ENCODE measurements at places on chromosomes 2 and 18.

DNA sequence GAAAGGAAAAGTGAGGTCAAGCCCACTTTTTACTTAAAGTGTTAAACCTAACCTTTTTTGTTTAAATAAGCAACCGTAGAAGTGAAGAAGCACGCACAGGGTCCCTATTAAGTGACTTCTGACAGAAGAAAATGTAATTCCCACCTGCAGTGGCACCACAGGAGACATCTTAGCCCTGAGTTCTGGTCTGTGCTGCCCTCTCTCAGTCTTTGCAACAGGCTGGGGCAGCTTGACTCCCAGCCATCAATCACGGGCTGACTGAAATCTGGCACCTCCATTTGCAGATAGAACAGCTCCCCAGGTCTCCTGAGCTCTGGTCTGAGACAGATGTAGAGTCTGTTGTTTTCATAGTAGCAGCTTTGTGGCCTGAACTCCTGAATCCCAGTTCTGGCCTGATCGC lies 170.0 kb downstream of the LTBP1 start:
- DNase-seq = no peak

DNA sequence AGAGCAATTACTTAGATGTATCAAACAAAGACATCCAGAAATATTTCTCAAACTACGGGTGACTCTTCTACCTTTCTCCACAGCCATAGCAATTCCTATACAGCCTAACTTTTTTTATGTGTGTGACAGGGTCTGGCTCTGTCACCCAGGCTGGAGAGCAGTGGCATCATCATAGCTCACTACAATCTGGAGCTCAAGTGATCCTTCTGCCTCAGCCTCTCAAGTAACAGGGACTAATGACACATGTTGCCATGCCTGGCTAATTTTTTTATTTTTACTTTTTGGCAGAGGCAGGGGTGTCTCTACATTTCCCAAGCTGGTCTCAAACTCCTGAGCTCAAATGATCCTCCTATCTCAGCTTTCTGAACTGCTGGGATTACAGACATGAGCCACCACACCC lies 328.9 kb upstream of the NT5C1B start:
- no peak for DNase-seq

DNA sequence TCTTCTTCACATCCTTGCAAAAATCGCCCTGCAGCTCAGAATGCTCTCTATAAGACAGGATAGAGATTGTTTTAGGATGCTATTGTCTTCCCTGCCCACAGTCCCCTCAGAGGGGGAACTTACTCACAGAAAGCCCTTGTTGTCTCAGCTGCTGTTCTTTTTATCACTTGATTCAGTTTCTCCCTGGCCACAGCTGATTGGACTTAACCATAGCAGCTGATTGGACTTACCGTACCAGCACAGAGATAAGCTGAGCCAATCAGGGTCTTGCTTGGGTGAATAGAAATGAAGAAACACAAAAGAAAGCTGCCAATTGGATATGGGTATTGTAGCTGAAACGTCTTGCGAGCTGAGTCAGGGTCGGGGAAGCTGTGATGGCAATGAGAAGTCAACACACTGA lies 194.2 kb upstream of the MEX3C start:
- DNase-seq = no peak

DNA sequence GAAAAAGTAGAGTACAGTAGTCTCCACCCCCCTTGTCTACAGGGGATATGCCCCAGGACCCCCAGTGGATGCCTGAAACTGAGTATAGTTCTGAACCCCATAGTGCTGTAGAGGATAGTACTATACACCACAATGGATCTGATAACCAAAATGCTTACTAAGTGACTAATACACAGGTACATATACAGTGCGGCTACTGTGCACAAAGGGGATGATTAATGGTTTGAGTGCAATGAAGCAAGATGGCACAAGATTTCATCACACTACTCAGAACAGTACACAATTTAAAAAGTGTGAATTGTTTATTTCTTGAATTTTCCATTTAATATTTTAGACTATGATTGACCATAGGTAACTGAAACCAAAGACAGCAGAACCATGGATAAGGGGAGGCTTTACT lies 446.9 kb upstream of the NRP2 start:
- DNase-seq = no peak

DNA sequence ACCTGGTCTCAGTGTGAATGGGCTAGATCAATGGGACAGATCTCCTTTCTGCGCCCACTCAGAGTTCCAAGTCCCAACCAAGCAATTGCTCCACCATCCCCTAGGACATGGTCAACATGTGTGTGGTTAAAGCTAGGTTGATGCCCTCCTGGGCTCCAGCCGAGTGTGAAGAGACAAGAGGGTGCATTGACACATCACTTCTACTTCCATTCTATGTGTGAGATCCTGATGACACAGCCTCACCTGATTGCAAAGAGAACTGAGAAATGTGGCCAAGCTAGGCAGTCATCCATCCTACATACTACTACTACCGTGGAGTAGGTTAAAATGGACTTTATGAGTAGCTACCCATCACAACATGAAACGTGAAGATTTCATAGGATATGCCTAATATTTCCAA lies 106.8 kb downstream of the NCKAP5 start:
- no peak for DNase-seq

DNA sequence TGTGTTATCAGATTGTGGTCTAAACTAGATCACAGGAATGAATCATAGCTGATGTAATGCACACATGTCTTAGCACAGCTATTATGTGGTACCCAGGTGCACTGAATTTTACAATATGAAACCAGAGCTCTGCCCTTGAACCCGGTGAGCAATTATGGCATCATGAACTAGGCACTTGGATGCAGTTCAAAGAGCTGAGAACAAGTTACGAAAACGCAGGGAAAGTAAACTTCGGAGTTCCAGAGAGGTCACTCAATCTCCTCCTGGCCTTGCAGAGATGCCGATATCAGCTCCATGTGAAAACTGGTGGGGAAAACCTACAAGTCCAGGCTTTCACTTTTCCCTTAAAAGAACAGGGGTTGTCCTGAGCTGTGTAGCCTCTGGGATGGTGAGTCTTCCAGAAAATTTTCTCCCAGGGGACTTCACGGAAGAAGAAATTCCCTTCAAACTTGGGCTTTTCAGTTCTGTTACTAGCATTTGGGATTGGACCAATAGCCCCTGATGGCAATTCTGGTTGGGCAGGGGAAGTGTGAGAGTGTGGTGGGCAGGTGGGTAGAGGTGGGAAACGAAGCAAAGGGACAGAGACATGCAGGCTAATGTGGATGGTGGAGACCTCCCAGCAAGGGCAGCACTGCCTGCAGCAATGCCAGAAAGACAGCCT lies 71.1 kb upstream of the SH3BP4 start:
- DNase-seq = no peak

DNA sequence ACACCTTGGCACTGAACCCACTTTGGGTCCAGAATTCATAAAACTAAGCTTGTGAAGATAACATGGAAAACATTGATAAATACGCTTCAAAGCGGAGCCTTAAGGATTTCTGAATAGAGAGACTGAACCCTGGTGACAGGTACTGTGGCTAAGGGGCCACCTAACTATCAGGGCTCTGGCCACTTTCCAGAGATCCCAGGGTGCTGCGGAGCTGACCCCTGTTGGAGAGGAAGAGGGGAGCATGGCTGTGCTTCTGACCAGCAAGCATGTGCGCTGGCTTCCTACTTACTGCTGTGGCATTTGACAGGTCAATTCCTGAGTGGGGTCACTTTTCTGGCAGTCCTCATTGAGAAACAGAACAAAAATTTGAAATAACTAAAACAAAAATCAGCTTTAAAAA lies 228.3 kb downstream of the NAPG start:
- no peak for DNase-seq

DNA sequence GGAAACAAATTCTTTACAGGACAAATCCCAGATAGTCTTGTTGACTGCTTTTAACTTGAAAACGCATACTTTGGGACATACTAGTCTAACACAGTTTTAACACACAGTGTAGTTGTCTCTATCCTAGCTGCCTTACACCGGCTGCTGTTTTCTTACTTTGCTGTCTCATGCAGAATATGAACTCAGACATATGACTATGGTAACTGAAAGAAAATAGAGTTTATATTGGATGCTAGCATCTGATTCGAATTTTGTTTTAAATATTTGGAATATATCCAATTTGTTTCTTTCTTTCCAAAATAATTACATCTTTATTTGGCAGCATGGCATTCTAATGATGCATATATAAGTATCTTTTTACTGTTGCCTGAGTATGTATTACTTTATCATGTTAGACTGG lies 69.8 kb downstream of the ANKRD12 start:
- no peak for DNase-seq

DNA sequence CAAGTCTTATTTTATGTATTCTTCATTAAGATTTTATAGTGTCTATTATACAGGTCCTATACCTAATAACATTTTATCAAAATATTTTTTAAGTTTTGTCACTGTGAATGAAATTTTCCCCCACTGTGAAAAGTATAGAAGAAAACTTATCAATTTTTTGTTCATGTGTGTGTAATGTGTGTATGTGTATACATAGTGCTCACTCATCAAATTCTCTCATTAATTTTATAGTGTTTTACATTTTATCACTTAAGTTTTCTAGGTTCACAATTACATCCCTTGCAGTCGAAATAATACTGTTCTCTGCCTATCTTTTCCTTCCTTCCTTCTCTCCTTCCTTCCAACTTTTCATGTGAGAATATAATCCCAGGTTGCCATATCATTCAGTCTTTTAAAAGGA lies 93.2 kb upstream of the FBXO11 start:
- no peak for DNase-seq

GRCh38 chr2:75551434-75551833 lies 9.3 kb downstream of the EVA1A start:
- no peak for DNase-seq

DNA sequence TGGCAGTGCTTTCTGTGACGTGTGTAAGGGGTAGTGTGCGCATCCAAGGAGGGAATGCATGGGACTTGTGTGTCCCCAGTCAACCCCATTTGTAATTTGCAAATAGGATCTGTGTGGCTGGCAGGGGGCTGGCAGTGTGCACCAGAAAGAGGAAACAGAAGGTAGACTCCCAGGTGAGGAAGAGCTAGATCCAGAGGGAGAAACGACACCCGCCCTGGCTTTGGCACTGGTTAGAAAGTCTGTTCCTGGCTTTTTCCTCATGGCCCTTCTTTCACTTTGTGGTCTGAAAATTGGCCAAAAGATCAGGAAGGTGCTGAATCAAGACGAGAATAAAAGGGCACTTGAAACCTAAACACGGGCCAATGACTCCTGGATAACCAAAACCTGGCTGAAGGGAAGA lies 33.3 kb downstream of the PRKCE start:
- no peak for DNase-seq

DNA sequence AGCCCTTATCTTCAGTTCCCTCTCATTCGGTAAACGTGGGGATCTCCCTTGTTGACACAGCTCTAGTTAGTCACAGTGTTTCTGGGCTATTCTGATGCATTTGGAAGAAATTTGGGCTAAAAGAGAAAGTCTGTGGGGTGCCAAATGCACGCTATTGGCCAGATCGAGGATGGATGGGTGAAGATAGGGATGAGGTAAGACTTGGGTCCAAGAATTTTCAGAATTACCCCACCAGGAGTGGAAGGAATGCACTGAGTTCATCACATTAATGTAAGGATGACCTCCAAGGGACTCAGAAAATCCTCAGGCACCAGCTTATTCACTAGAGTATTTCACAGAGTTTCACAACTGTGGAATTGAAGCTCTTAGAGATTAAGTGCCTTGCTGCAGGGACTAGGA lies 49.3 kb downstream of the NRP2 start:
- DNase-seq = peak; percentile 76

DNA sequence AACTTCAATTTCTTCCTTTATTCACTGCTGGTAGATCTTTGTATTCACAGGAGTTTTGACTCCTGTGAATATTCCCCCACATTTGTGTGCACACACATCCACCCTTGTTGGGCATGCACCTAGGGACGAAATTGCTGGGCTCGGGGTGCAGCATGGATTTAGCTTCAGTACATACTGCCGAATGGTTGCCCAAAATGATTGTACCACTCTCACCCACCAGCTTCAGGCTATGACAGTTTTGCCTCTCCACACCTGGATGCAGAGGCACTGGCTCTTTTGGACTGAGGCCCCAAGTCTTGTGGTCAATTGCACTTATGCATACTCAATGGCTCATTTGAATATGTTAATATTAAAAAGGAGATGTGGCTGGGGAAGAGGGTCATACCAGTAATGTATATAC lies 65.1 kb upstream of the ODC1 start:
- DNase-seq = no peak

GRCh38 chr2:241777170-241777685 lies 606 bp downstream of the GAL3ST2 start:
- DNase-seq = no peak

GRCh38 chr2:85770369-85770768 lies 16.6 kb downstream of the ATOH8 start:
- no peak for DNase-seq

- no peak for DNase-seq
These were observed 11.7 kb downstream of the SGPP2 start for GRCh38 chr2:222436040-222436413.

GRCh38 chr2:132581991-132582738 lies 87.8 kb downstream of the LYPD1 start:
- no peak for DNase-seq

DNA sequence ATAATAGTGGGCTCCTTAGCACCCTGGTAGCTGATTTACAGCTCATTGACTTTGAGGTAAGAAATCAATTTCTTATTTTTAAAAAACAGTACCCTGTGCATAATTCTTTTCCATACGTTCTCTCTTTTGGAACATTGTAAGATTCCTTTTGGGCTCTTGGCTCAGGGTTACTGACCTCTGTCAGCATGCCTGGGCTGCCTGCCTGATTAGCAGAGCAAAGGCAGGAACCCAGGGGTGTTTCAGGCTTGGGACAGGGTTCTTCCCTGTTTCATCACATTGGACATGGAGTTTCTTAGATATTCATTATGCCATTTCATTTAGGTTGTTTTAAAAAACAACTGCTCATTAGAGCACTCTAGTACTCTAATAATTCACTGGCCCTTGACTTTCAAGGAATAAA lies 73.8 kb upstream of the ITM2C start:
- DNase-seq = no peak

DNA sequence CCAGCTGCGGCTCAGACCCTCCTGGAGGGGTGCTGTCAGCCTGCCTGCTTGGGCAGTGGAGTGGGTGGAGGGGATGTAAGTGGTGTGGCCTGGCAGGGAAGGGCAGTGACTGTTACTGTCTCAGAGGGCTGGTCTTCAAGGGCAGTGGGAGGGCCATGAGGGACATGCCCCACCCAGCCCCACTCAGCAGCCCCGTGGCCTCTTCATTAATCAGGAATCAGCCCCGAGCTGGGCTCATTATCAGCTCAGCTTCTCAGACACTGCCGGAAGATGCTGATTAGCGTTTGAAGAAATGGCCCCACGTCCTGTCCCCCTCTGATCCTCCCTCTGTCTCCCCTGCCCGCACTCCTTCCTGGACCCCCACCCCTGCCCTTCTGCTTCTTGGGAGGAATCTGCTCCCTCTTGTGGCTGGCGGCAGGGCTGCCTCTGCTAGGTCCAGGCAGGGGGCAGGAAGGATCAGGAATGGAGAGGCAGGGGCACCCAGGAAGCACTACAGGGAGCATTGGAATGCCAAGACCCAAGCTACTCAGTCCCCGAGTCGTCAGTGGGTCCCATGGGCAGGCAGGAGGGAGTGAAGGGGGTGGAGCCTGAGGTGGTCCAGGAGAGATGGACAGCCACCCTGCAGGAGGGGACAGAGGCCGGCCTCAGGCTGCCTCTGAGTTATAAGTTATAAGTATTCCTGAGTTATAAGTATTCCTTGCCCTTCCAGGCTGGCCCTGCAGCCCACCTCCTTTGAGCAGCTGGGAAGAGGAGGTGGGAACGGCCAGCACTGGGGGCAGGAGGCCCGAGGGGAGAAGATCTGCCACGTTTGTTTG lies 7.0 kb downstream of the ASIC4 start:
- DNase-seq = no peak

Data from GM04504 (cell line).